ENCODE measurements at places on chromosomes 3 and 15. TPM values are rescaled to one million over a fixed set of nuclear protein-coding genes. Genes with fewer than 3 reads are reported as not detected.
A peak's percentile ranks its signal among the peaks of the same experiment; 100 is the strongest.

GRCh38 chr15:29701151-29701550 is 121.1 kb downstream of the TJP1 start:
- no peak for DNase-seq

DNA sequence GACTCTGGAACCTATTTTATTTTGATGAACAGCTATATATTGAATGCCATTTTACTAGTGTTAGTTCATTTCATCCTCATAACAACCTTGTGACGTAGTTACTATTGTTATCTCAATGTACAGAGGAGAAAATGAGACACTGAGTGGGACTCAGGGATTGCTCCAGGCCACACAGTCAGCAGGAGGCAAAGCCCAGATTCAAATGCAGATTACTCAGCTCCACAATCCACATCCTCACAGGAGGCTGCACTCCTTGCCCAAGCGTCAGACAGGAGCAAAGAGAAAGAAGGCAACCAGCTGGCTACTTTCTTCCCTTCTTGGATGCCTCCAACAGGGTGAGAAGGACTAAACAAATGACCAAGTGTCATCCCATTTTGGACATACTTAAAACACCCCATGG is 92.0 kb upstream of the CCDC54 start:
- DNase-seq = no peak

GRCh38 chr3:62287392-62287927 is 85.9 kb downstream of the FEZF2 start:
- DNase-seq = no peak

DNA sequence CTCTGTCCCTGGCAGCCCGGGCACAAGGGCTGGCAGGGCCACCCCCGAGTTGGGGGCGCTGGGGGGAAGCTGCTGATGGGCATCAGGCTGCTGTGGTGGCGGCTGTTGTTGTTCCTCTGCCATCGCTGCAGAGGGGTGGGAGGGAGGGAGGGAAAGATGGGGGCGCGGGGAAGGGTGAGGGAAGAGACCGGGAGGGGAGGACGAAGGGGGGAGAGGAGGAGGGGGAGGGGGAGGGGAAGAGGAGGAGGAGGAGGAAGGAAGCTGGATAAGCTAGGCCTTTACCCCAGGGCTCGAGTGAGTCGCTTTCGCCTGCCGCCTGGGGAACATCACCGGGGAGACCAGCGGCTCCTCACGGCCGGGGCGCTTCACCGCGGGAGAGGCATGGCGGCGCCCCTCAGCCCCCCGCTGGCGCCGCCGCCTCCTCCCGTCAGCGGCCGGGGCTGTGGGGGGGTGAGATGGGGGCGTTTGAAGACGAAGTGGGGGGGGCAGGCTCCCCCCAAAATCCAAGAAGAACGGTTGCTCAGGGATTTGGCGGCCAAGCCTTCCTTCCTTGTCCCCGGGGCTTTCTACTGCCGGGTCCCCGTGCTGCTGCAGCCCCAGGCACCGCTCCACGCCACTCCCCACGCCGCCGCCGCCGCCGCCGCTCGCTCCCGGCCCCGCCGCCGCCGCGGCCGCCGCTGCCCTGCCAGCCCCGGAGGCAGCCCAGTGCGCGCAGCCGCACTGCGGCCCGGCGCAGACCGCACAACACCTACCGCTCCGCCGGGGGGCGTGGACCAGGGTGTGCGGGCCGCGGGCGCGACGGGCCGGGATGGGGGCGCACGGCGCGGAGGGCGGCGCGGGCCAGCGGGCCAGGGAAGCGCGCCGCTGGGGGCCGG is at the start of gene RFX7:
RFX7 (minus strand) TSS at position 717 of the 875 bp plus-strand sequence; CDS start at position 123, 594 bp downstream.
- DNase-seq = peak; percentile 59

DNA sequence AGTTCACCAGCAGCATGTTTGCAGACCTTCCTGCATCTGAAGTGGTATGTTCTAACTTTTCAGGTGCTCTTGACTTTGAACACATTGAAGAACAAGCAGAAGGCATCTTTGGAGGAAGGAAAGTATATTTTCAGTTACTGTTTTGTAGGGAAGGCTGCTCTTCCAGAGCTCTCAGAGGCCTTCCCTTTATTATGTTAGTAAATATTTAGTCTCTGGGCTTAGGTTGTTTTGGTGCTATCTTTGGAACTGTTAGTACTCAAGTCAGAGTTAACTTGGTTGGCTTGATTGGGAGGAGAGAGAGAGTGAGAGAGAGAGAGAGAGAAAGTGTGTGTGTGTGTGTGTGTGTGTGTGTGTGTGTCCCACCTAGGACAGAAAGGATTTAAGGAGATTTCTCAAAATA is 188.2 kb downstream of the ITPR1 start:
- no peak for DNase-seq

DNA sequence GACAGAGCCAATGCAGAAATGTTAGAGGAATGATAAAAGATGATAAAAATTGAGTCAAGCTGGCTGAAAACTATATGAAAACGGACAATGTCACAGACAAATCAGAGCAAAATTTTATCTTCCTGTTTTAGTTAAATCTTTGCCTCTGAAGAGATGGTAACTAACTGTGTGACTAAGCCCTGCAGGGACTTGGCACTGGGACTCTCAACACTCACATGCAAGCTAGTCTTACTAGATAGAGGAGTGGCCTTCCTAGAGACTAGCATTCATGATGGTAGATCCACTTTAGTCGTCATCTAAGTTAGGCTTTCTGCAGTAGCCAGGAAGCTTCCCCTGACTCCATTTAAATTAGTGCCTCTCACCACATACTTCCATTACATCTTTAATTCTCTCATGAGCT is 4.1 kb downstream of the CCDC191 start:
- no peak for DNase-seq

- no peak for DNase-seq
Observed at GRCh38 chr3:87771337-87772192, 287.2 kb downstream of the CGGBP1 start.

GRCh38 chr15:93217343-93217742 is 128.3 kb upstream of the RGMA start:
- DNase-seq = no peak

- no peak for DNase-seq
Observed at GRCh38 chr3:14502472-14502871, 37.7 kb downstream of the GRIP2 start.

DNA sequence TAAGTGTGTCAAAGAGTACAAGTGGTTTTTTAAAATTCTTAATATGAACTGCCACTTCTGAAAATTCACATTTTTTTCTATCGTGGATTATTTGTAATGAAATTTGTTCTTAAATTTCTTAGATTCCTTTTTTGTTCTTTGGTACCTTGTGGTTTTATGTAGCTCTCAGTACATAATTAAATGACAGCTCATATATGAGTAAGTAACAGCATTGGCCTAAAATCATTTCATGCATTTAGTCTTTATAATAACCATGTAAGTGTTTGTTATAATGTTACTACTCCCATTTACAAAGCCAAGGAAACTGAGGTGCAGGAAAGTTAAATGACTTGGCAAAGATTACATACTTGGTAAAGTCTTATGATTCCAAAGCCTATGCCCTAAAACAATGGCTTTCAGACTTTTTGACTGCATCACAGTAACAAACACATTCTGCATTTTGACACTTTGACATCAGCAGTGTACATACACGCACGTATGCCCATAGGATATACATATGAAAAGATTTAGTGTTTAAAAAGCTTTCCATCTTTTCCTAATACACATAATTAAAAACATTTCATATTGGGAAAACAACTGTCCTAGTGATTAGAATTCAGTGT is 14.9 kb downstream of the SPRED1 start:
- DNase-seq = no peak

GRCh38 chr3:15291589-15292541 is 40.5 kb downstream of the SH3BP5 start:
- no peak for DNase-seq

DNA sequence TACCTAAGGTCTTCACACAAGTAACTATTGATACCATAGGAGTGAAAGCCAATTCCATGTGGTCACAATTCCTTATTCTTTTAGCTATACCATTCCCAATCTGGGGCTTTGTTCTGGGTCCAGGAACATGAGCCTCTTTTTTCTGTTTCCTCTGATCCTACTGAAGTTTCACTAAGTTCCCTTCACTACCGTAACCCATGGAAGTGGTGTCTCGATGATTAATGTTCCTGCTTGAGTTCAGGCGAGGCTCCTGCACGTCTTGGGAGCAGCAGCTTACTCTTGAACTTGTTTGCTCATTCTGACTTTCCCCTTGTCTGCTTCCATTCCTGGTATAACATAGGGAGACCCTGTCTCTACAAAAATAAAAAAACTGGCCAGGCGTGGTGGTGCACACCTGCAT is 23.6 kb downstream of the ZNF592 start:
- DNase-seq = no peak

DNA sequence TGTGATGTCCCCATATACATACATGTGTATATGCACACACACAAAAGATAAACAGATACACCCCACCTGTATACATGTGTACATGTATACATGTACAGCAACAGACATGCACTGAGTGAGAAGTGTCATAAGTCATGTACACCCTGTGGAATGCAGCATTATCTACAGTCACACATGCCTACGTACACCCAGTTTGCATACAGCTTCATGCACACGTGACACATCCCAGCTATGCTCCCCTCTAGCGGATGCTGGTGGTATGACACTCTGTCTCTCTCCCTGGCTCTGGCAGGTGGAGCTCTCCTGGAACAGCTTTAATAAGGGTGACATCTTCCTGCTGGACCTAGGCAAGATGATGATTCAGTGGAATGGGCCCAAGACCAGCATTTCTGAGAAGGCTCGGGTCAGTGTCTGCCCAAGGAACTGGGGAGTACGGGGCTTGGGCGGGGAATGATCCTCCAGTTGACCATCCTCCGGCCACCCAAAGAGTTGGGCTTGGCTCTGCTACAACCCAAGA is 6.3 kb downstream of the VILL start:
- DNase-seq = no peak

DNA sequence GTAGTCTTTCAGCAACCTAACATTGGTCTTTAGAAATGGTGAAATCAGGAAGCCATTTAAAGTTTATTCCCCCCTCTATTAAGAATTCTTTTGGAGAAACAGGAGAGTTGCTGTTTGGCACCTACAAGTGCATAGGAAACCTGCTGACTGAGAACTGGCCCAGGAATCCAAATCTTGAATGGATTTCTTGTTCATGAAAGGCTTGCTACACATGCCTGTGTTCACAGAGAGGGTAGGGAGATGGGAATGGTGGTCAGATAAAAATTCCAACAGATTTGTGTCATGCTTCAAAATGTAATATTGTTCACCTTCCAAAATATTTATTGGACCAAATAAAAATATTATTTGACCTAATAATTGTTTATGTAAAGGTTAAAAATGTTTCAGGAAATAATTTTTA is 24.2 kb upstream of the ZPLD1 start:
- no peak for DNase-seq

GRCh38 chr3:151987893-151988292 is 114.5 kb downstream of the SUCNR1 start:
- DNase-seq = no peak

GRCh38 chr3:172094621-172095557 is 55.5 kb downstream of the FNDC3B start:
- no peak for DNase-seq

- no peak for DNase-seq
Observed at GRCh38 chr15:60989696-60990095, 239.4 kb downstream of the RORA start.

- no peak for DNase-seq
Observed at GRCh38 chr3:40054568-40055222, 245.3 kb downstream of the MYRIP start.

- DNase-seq = no peak
Observed at GRCh38 chr3:178420033-178420432, 116.2 kb upstream of the KCNMB2 start.

GRCh38 chr15:99303907-99304306 is 52.6 kb downstream of the LRRC28 start:
- no peak for DNase-seq

DNA sequence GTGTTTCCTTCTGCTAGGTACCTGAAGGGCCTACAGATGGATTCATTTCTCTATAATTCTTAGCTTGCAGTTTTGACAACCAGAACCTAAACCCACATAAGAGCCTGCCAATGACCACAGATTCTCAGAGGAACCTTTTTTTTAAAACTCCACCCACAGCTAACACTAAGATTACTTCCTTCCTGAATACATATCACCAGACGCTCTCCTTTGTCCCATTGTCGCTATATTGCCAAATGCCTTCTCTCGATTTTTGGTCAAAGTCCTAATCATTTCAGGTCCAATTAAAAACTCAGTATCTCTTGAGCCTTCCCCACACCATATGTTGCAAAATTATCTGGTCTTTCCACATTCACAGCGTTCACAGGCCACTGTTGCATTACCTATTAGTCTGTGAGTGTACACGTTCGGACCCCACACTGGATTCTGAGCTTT is 12.4 kb downstream of the ZNF710 start:
- no peak for DNase-seq

DNA sequence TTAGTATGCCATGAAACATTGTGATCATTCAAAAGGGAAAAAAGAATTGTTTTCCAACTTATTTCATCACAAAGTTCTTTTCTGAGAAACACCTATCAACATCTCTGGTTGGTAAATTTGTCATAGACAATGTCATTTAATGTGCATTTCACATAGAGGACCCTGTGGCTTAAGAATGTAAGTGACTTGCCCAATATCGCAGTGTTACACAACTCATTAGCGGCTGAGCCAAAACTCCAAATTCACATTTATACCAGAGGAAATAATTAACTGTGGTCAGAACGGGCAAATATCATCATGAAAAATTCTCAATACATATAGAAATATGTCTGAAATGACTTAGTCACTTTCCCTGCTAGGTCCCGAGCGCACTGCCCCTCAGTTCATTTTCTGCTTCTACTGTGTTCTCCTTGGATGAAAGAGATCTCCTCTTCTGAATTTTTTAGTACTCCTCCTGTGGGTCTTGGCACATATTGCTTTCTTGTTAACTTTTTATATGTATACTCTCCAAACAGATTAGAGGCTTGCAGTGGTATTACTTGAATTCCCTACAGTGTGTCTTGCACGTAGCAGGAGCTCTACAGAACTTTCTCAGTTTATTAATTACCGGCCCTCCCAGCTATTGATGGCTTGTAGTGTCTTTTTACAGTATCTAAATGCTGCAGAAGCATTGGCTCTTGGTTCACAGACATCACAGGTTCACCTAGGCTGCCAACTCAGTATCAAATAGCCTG is 33.1 kb downstream of the PTX3 start:
- DNase-seq = no peak

DNA sequence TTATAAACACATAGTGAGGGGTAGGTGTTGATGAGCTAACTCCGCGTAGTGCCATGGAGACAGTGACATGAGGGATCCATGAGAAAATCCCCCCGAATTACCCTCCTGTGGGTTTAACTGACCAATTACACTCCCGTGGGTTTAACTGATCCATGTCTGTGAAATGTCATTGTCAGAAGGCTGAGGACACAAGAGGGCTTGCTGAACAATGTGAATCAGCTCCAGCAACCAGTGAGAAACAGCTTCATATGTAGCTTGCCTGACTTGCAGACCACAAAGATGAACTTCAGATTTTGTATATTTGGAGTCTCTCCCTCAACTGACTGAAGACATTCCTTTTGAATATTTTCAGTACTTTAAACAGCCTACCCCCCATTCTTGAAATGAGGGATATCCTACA is 144.9 kb downstream of the FBN1 start:
- DNase-seq = no peak

- DNase-seq = no peak
Observed at GRCh38 chr15:25684521-25685431, 178.4 kb downstream of the ATP10A start.

- DNase-seq = no peak
Observed at GRCh38 chr15:33859992-33860545, 108.2 kb upstream of the CHRM5 start.

The FOXL2NB gene
- polyA plus RNA-seq = 1.3 TPM

The FSIP1 gene
- 4.1 TPM for polyA plus RNA-seq

The RSRC1 gene
- polyA plus RNA-seq = 39.4 TPM

The C2CD4A gene
- polyA plus RNA-seq = 0.78 TPM

The PLA2G4B gene
- polyA plus RNA-seq = 31.2 TPM

The GOLGA6D gene
- 0.45 TPM for polyA plus RNA-seq

All from spinal cord (tissue), 10 donors.